Occipital lobe (tissue), 3 donors: ENCODE measurements at places on chromosomes 6 and 20.

- no peak for DNase-seq
These were observed 603.5 kb upstream of the CDH4 start for GRCh38 chr20:60648556-60648955.

- DNase-seq = no peak
These were observed 42.6 kb upstream of the APCDD1L start for GRCh38 chr20:58557733-58558342.

DNA sequence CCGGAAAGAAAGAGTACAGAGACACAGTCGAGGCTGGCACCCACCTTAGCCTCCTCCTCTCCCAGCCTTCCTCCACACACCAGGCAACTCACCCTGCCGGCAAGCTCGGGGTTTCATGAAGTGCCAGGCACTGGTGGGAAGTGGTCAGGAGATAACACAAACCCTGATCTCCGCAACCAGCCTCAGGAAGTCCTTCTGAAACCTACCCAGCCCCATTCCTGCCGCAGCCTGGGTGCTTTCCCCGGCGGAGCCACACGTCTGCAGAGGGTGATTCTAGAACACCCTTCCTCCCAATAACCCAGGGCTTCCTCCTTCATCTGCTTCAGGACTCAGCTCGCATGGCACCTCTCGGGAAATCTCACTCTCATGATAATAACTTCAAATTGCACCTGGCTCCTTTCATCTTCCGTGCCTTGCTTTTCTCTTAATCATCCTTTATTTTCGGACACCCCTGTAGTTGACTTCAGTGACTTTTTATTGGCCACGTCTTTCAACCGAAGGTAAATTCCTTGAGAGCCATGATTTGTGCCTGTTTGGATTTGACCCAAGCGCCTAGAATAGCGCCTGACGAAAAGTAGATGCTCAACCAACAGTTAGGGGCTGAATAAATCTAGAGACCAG is 8.7 kb upstream of the HLA-E start:
- no peak for DNase-seq

DNA sequence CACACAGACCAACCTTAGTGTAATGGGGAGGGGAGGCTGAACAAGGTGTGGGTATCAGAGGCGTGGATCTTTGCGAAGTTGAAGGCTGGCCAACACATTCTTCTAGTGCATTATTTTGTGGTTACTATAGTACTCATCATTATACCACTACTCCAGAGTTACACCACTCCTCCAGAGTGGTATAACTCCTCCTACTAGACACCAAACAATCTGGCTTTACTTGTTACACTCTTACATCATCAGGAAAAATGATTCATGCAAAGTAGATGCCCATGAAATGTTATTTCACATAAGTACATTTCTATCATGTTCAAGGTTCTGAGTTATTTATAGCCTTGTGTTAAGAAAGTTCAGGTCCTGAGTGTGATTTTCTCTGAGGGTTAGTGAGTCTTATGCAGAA is 443.1 kb upstream of the OPRM1 start:
- DNase-seq = no peak

- DNase-seq = no peak
These were observed 41.0 kb upstream of the FAM50B start for GRCh38 chr6:3808199-3808598.

DNA sequence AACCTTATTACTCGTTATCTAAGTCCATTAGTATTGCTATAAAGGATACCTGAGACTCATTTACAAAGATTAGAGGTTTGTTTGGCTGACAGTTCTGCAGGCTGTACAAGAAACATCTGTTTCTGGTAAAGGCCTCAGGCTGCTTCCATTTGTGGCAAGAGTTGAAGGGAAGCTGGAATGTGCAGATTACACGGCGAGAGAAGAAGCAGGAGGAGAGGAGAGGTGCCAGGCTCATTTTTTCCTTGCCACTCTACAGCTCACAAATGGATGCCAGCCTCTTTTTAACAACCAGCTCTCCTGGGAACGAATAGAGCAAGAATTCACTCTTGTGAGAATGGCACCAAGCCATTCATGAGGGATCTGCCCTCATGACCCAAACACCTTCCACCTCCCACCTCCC is 14.7 kb downstream of the CAP2 start:
- no peak for DNase-seq

- no peak for DNase-seq
These were observed 899.9 kb downstream of the C6orf118 start for GRCh38 chr6:164409309-164410009.

DNA sequence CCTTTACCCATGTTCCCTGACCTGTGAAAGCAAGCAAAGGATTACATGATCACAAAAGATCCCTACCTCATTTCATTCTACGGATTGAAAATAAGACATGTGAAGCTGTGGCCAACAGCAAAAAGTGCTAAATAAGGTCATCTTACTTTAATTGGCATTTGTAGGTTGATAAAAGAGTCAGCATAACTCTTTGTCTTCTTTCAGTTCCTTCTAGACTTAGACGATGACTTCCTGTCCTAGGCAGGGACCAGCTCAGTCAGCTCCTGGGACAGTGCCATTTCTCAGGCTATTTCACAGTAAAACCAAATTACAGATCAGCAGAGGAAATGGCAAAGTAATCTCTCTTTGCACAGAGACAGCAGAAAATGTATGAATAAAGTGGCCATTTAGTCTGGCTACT is 480.7 kb downstream of the RFPL4B start:
- DNase-seq = no peak

DNA sequence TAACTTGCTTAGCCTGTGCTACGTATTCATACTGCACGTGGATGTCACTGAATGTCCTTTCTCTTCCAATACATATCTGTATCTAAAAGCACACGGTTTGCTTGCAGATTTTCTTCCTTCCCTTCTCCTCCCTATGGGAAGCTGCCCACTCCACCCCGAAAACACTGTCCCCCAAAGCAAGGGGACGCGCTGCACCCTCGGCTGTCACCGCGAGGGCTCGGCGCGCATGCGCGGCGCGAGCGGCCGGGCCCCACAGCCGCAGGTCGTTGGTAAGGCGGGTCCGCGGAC is 659 bp downstream of the TMX4 start:
- DNase-seq = peak; percentile 50

DNA sequence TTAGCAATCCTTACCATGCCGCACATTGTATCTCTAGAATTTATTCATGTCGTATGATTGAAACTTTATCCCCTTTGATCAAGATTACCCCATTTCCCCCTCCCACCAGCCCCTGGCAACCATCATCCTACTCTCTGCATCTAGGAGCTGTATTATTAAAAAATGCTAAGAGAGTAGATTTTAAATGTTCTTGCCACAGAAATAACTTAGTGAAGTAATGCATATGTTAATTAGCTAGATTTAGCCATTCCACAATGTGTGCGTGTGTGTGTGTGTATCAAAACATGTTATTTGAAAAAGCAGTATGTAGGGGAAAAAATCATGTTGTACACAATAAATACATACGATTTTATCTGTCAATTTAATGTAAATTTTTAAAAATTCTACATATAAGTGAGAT is 11.9 kb upstream of the SPINT3 start:
- no peak for DNase-seq

- no peak for DNase-seq
These were observed 9.3 kb downstream of the SDHAF4 start for GRCh38 chr6:70575899-70576495.

- DNase-seq = no peak
These were observed 195.7 kb upstream of the SASH1 start for GRCh38 chr6:148146717-148147462.

DNA sequence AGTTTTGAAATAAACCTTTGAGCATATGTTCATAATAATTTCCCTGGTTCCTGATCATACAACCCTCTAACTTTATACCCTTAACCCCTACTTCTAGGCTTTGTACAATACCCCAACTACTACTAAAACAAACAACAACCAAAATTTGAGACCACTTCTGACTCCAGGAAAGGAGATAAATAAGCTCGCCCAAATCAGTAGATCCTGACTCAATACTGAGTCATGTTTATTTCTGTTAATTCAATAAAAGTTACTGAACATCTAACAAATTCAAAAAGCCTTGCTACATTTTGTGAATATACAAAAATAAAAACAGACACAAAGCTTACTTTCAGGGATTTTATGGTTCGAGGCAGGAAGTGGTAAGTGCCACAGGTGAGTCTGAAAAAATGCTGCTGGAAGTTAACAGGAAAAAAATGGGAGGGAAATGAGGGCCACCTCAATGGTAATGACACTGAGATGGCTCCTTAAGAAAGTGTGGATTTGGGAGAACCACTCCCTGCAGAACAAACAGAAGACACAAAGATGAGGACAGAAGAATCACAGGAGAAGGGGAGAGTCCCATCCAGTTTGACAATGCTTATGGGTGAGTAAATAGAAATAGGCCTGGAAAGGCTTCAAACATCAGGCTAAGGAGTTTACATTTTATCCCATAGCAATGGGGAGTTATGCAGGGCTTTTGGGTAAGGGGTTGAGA is 63.4 kb downstream of the DST start:
- DNase-seq = no peak

- no peak for DNase-seq
These were observed 173.6 kb downstream of the SASH1 start for GRCh38 chr6:148516217-148516616.

GRCh38 chr6:158853072-158853879 is 34.1 kb upstream of the EZR start:
- no peak for DNase-seq

GRCh38 chr6:42704251-42704936 is 18.0 kb downstream of the PRPH2 start:
- no peak for DNase-seq

GRCh38 chr6:6210994-6211393 is 109.5 kb downstream of the F13A1 start:
- DNase-seq = no peak

GRCh38 chr6:142235272-142235671 is 66.5 kb upstream of the ADGRG6 start:
- DNase-seq = no peak

- no peak for DNase-seq
These were observed 66.0 kb downstream of the CDH4 start for GRCh38 chr20:61317966-61318530.

DNA sequence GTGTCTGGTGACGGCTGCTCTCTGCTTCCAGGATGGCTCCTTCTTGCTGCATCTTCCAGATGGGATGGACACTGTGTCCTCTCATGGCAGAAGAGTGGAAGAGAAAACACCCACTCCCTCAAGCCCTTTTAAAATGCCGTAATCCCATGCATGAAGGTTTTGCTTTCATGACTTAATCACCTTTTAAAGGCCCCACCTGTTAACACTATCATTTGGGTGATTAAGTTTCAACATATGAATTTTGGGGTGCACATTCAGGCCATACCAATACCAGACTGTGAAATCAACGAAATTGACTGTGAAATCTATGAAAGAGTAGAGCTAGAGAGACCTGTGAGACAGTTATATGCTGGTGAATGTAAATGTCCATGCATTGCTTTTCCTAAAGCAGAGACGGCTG is 374.3 kb upstream of the CHD6 start:
- DNase-seq = no peak

GRCh38 chr20:25389401-25389857 is 1.2 kb downstream of the ABHD12 start:
- DNase-seq = no peak

DNA sequence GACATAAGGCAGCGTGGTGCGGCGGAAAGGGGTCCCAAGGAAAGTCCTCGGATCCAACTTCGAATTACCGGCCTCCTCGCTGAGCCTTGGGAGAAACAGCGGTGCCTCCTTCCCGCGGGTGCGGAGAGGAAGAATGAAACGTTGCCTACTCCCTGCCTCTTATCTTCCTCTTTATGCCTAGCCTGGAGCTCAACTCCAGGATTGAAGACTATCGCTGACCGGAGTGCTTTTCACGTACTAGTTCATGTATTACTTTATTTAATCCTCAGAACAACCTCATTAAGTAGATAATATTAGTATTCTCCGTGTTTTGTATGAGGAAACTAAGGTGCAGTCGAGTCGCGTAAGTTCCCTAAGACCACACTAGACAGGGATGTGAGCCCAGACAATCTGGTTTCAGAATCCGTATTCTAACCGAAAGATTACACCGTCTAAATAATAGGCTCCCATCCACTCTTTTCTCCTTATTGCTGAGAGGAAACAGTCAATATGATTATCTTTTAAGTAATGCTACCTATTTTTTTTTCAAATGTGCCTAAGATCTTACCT is 793 bp upstream of the PDSS2 start:
- DNase-seq = no peak

DNA sequence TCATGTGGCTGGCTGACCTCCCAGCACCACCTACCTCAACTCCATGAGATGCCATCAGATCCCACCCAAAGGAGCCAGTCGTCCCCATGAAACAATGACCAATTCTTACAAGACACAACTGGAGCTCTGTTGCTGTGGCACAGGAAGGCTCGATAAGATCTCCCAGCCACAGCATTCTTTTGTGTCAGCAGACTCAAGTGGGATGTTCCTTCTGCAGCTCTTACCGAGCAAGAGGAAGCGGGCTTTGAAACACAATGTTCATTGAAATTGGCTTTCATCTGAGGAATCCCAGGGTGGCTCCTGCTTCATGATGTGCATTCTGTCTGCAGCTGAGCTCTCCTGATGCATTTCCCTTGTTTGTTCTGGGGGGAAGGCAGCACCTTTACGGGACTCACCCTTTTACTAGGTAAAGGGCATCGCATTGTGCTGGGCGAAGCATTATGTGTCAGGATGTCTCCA is 222.0 kb upstream of the SGK1 start:
- DNase-seq = peak; percentile 16

DNA sequence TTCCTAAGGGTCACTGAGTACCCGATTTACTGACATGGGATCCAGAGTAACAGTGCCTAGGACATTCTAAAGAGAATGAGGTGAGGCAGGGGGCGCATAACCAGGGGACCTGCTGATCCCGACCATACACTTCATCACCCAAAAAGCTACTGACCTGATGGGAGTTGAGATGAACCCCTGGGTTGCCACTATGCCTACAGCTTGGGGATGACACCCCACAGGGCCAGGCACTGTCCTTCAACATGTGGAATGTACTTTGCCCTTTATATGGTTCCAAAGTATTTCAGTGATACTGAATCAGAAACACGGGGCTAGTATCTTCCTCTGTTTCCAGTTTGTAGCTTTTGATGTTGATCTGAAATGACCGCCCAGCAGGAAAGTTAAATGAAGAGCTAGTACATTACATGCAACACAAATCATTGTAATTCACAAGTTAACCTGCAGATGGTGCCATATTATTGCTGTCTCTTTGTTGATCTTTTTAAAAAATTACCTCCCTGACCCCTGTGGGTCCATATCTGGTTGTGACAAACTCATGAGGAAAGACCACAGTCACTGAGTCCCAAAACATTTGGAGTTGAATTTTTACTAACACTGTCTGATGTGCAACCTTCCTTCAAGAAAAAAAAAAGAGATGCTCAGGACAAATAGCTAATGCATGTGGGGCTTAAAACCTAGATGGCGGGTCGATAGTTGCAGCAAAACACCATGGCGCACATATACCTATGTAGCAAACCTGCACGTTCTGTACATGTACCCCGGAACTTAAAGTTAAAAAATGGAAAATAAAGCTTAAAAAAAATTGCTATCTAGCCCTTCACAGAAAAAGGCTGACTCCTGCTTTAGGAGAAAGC is 42.7 kb upstream of the GCNT2 start:
- no peak for DNase-seq

DNA sequence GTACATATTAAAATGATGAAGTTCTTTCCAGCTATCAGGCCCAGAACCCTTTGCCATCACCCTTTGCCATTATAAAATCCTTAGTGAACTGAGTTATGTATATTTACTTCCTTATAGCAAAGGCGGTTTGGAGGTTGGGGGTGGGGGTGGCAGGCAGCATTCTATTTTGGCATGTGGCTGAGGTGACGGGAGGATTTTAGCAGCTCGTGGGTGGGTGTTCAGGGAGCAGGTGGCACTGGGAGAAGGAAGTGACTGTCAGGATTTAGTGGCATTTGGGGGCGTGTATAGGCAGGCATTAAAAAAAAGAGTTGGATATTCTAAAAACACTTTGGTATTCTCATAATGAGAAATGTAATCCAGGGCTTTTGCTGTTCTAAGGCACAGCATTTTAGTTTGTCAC is 150.7 kb downstream of the RIMS1 start:
- DNase-seq = peak; percentile 33
